ENCODE measurements at places on chromosomes 13 and 19.

DNA sequence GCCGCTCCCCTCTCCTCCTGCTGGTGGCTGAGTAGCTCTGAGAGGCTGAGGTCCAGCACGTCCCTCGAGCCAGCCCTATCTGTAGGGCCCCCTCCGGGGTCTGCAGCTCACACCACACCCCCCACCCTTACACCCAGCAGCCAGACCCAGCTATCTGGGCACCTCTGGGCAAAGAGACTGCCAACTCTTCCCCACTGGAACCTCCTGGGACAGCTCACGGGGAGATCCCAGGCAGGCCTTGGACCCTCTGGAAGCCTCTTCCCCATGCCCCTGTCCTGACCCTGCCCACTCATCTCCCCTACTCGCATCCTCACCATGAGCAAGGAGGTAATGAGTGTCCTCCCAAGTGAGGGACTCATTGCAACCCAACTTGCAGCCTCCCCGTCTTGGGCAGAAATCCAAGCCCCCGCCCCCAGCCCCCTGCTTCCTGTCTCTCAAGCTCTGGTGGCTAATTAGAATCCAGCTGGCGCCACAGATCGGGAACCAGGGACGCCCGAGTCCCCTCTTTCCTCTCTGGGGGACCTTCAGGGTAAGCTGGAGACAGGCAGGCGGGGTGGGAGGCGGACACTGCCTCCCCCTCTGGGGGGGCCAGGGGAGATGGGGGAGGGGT lies 22.1 kb downstream of the ADGRL1 start:
- no peak for DNase-seq

GRCh38 chr19:46748325-46749109 lies 2.3 kb upstream of the STRN4 start:
- DNase-seq, result peak; percentile 86

- DNase-seq, result no peak
Observed at GRCh38 chr13:99415014-99415650, 86.1 kb upstream of the TM9SF2 start.

DNA sequence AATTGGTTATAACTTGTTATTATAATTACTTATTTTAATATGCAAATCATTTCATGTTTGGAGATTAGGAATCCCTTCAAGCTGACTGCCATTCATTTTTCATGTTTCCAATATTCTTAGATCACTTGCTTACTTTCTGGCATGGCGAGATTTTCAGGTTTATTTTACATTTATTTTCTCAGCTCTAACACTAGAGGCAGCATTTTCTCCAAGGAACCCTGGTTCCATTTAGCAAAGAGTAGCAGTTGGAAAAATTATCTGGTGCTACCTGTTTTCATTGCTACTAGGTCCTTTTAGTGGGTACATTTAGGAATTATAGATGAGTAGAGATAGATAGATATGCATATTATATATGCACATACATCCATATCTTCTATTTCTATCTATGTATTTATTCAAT lies 90.9 kb upstream of the TRPC4 start:
- DNase-seq, result no peak
